ENCODE measurements at places on chromosomes 7 and 10.

GRCh38 chr7:85016286-85016685 is 170.6 kb downstream of the SEMA3D start:
- no peak for DNase-seq

GRCh38 chr10:72016608-72017300 is 52.6 kb downstream of the CHST3 start:
- no peak for DNase-seq

DNA sequence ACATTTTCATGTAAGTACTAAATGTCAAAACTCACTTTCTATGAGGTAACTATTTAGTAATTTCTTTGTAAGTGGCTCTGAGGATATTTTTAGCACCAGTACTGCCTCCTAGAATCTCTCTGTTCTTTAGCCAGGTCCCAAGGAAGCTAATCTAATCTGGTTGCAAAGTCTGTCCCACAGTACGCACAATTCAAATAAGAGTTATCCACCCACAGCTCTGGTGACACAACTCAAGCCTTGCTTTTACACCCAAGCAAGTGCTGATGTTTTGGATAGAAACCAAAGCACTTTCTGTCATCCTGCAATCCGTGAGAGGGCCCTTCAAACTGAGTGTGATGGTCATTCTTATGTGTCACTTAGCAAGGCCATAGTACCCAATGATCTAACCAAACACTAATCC is 14.5 kb downstream of the GIMAP5 start:
- no peak for DNase-seq

- peak; percentile 61 for DNase-seq
These were observed 114.7 kb downstream of the ETV1 start for GRCh38 chr7:13874783-13875182.

DNA sequence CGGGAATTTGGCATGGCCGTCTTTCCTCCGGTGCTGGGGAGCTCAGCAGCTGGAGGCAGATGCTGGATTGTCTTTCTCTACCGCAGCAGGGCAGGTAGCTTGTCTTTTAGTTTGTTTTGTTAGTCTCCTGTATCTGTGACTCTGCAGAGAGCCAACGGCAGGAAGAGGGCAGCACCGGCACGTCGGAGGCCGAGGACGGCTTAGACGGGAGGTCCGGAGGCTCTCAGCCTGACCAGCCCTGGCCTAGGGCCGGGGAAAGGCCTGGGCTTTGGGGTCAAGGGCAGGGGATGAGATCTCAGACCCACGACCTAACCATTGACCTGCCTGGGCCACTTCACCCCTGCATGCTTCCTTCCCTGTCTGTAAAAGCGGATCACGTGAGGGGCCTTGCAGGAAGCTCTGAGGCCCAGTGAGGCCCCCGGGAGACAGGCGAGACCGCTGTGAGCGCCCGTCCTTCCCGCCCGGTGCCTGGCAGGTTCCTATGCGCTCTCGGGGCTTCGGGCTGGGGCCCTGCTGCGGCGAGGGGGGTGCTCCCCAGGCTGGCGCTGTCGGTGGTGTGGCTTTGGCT is 72.7 kb downstream of the LHPP start:
- DNase-seq: no peak

- peak; percentile 31 for DNase-seq
These were observed 651.1 kb downstream of the SORCS1 start for GRCh38 chr10:106513352-106513771.

DNA sequence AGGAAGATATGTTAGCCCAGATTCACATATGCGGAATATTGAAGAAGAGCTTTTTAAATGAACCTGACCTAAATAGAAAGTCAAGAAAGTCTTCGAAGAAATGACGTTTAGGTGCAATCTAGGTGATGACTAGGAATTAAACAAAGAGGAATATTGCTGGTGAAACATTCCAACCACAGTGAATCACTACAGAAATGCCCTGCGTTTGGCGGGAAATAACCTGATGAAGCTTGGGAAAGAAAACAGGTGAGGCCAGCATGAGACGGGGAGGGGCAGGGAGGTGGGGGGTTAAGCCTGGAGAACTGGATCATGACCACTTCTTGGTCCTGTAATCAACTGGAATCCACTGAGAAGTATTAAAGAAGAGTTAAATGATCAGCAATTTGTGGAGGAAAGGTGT is 299.4 kb upstream of the VSTM2A start:
- DNase-seq: peak; percentile 4

- no peak for DNase-seq
These were observed 60.8 kb upstream of the KCNMA1 start for GRCh38 chr10:77698267-77698931.

- DNase-seq: no peak
These were observed 359.8 kb upstream of the MTPN start for GRCh38 chr7:136336932-136337331.

GRCh38 chr10:31290386-31290785 is 28.6 kb upstream of the ZEB1 start:
- no peak for DNase-seq

DNA sequence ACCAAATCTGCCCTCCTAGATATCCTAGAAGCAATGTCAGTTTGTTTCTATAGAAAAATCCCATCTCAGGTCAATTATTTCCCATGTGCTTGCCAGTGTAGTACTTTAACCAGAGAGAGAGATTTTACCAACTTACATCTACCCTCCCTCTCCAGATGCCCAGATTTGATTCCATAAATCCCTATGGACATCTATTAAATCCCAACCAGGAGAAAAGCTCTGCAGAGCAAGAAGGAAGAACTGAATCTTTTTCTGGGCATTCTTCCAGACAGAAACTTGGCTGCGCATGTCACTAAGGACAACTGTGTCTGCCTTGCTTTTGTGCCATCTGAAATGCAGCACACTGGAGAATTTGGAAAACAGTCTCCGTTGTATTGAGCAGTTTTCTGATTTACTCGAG is 597.6 kb downstream of the SORCS1 start:
- no peak for DNase-seq

DNA sequence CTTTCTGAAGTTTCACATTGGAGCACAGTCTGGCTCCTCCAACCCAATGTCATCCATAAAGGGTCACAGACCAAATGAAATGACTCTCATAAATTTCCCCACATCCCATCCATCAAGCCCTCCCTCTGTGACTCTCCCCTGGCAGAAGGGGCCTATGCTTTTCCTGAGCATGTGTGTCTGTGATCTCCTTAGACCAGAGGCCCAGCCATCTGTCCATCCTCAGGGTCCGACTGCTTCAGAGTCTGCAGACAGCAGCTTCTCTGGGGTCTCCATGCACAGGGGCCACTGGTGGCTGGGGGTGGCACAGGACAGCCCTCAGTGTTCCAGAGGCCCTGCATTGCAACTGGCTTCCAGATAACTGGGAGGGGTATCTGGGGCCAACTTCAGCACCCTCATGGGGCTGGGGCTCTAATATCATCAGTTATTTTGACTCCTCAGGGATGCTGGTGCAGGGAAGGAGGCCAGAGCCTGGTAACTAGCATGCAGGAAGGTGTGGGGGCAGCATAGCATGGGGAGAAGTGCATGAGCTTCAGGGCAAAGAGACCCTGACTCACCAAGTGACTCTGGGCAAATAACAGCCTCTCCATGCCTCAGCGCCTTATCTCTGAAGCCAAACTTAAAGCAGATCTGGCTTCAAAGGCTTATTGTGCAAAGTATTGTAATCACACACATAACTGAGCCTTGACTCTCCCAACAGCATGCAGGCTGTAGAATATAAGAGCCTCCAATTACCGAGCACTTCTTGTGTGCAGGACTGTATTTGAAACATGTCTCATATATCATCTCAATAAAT is 266.9 kb downstream of the GRID1 start:
- DNase-seq: no peak

GRCh38 chr10:97023401-97024167 is 162.2 kb downstream of the SLIT1 start:
- no peak for DNase-seq

DNA sequence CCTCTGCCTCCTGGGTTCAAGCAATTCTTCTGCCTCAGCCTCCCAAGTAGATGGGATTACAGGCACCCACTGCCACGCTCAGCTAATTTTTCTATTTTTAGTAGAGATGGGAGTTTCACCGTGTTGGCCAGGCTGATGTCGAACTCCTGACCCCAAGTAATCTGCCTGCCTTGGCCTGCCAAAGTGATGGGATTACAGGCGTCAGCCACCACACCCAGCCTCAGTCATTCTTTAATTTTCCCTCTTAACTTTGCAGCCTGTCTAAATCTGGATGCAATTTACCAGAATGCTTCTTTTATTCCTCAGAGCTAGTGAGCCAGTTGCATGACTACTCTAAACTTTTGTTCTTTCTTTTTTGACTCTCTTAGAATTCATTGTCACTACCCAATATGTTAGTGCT is 90.5 kb upstream of the CSTF2T start:
- no peak for DNase-seq

DNA sequence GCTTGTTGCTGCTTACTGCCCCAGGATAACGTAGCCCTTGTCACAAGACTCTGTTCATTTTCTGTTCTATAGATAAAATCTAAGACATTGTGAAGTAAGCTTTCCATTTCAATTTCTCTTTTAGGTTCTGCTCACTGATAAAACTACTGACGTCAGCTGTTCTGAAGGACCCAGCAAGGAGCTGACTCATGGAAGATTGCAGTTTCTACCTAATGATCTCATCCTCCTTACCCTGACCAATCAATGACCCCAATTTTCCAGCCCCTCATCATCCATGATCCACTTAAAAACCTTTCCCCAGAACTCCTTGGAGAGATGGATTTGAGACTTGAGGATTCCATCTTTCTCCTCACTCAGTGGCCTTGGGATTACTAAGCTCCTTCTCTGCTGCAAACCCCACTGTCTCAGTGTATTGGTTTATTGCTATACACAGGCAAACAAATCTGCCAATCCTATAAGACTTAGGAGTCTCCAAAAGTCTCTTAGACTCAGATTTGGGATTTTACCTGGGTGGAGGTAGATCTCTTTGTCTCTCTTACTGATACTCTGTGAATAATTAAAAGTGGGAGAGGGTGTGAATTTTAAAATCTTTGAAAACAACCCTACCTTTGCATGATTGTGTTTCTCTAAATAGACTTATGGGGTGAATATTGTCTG is 109.2 kb upstream of the TRIM24 start:
- no peak for DNase-seq

GRCh38 chr10:102578782-102579181 is 65.5 kb upstream of the TRIM8 start:
- DNase-seq: no peak

DNA sequence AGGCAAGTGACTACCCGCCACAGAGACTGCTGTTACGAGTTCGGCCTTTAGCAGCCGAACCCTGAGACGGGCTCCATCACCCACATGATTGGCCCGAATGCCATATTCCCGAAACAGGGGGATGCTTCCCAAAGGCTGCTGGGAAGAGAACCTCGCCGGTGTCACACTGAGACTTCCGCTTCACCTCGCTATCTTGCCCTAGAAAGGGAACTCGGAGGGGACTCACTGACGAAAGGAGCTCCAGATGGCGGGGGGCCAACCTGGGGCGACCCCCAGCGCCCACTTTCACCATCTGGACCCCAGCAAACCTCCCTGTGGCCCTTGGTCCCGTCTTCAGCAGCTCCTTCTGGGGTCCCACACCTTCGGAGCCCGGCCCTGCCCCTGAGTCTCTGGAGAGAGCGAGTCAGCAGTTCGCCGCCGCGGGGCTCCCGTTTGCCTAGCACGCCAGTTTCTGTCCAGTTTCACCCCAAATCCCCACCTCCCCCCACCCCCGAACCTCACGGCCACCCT is 529 bp downstream of the HPS1 start:
- DNase-seq: peak; percentile 34

GRCh38 chr10:105968666-105969065 is 1195.8 kb downstream of the SORCS1 start:
- DNase-seq: no peak

GRCh38 chr10:54983255-54983654 is 182.2 kb upstream of the PCDH15 start:
- no peak for DNase-seq

- DNase-seq: no peak
These were observed 1.9 kb downstream of the TMEM229A start for GRCh38 chr7:124030964-124031363.

- peak; percentile 96 for DNase-seq
These were observed 117.8 kb upstream of the ZMIZ1 start for GRCh38 chr10:78950656-78951587.

DNA sequence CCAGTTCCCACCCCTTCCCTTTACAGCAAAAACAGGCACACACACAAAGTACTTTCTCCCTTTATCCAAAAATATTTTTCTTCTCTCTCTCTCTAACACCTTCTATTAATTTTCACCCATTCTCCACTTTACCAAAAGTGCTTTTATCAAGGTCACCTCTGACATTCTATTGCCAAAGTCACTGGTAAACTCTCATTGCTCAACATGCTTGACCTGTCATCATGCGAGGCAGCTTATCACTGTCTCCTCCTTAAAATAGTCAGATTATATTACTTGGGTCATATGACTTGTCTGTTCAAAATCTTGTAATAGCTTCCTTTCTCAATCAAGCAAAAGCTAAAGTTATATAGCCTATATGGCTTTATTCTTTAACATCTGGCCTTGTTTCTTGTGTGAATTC is 28.6 kb downstream of the MACC1 start:
- DNase-seq: no peak

Measured in MCF 10A (cell line).